ENCODE measurements at places on chromosomes 12 and 14.

GRCh38 chr12:33678221-33678964 lies 238.8 kb upstream of the SYT10 start:
- H3K4me1 ChIP-seq: no peaks in the 10 kb centered on the region
- no peaks in the 10 kb centered on the region for H3K27me3 ChIP-seq
- H3K27ac ChIP-seq: no peak overlapping the region
- no peaks in the 10 kb centered on the region for H3K36me3 ChIP-seq
- DNase-seq: no peak
- H3K4me3 ChIP-seq: no peak overlapping the region

DNA sequence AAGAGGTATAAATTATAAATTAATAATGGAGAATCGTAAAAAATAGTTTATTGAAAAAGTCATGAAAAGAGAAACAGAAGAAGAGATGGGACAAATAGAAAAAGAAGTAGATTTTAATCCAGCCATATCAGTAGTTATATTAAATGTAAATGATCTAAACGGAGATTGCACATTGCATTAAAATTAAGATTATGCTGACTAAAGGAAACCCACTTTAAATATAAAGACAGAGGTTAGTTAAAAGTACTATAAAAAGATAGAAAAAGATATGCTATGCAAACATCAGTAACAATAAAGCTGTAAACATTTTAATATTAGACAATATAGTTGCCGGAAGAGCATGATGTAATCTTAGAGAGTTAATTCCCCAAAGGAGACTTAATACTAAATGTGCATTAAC lies 5.4 kb upstream of the MBIP start:
- H3K4me1 ChIP-seq: peaks cover 3% of the 10 kb centered on the region
- no peak for DNase-seq
- H3K27me3 ChIP-seq: peaks cover 4% of the 10 kb centered on the region
- no peak overlapping the region for H3K27ac ChIP-seq
- no peaks in the 10 kb centered on the region for H3K36me3 ChIP-seq

- H3K4me1 ChIP-seq: no peaks in the 10 kb centered on the region
- no peak overlapping the region for H3K4me3 ChIP-seq
- no peak for DNase-seq
Measured at GRCh38 chr14:93655078-93655750, 133.1 kb downstream of the PRIMA1 start.

DNA sequence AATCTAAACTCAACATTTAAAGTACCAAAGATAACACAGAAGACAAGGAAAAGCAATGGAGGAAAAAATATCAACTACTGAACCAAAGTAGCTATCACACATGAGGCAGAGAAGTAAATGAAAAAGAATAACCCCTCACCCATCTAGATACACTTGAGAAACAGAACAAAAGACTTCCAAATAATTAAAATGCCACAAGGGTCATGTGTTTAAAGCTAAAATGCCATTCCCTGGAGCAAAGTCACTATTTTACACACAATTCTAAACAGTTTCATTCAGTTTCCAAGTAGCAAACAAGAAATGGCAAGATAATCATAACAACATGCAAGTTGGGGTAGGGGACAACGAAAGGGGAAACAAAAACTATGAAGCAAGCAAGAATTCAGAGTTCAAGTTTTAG lies 12.0 kb downstream of the OSBPL8 start:
- no peak overlapping the region for H3K4me3 ChIP-seq
- no peak for DNase-seq
- H3K36me3 ChIP-seq: no peaks in the 10 kb centered on the region

DNA sequence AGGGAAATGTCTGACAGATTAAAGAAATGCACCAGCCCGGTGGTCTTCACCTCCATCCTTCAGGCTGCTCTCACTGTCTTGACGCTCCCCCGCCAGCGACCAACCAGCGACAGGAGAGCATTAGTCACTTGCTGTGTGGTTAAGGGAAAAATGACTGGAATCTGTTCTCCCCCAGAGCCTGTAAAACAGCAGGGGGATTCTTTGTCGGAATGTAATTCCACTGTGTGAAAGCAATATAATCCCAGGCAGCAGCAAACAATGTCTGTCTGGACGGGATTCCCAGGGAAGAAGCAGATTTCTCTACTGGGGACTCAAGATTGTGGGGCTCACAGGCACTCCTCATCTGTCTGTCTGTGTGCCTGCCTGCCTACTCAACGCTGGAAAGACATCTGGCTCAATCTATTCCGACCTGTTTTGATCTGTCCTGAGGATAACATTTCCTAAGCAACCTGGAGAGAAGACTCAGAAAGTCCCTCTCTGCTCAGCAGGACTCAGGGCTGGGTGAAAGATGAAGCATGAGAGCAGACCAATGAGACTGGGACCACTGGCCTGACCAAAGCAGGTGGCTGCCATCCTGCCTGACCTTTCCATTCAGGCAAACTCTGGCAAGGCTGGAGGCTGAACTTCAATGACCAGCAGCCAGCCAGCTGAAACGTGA lies 54.6 kb downstream of the NUAK1 start:
- no peaks in the 10 kb centered on the region for H3K36me3 ChIP-seq
- no peak overlapping the region for H3K4me3 ChIP-seq
- no peak overlapping the region for H3K27ac ChIP-seq
- H3K4me1 ChIP-seq: no peaks in the 10 kb centered on the region
- H3K27me3 ChIP-seq: peaks cover 3% of the 10 kb centered on the region

DNA sequence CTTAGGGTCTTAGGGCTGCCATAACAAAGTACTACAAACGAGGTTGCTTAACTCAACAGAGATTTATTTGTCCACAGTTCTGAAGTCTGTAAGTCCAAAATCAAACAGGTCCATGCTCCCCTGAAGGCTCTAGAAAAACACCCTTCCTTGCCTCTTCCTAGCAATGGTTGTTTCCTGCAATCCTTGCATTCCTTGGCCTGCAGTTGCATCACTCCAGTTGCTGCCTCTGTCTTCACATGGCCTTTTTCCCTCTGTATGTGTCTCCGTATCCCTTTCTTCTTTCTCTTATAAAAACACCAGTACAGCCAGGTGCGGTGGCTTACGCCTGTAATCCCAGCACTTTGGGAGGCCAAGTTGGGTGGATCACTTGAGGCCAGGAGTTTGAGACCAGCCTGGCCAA lies 17.4 kb downstream of the KCNMB4 start:
- H3K4me1 ChIP-seq: no peaks in the 10 kb centered on the region
- H3K27me3 ChIP-seq: no peaks in the 10 kb centered on the region
- no peak overlapping the region for H3K4me3 ChIP-seq
- no peaks in the 10 kb centered on the region for H3K36me3 ChIP-seq

DNA sequence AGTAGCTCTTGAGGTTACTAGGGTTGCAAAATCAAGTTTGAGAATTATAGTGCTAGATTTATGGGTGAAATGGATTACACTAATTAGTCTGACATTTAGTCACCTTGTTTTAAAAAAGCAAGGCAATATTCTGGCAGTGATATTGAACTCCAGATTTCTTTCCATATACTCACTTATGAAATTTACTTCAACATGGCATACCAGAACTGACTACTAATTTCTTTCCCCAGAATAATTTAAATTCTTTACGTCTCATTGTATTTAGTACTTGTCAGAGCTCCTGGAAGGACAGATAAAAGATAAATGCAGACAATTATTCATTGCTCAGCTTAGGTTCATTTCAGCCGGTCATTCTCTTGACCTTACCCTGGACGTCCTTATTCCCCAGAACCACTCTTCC lies 24.3 kb downstream of the EMP1 start:
- no peaks in the 10 kb centered on the region for H3K27me3 ChIP-seq
- DNase-seq: no peak
- no peaks in the 10 kb centered on the region for H3K4me1 ChIP-seq

DNA sequence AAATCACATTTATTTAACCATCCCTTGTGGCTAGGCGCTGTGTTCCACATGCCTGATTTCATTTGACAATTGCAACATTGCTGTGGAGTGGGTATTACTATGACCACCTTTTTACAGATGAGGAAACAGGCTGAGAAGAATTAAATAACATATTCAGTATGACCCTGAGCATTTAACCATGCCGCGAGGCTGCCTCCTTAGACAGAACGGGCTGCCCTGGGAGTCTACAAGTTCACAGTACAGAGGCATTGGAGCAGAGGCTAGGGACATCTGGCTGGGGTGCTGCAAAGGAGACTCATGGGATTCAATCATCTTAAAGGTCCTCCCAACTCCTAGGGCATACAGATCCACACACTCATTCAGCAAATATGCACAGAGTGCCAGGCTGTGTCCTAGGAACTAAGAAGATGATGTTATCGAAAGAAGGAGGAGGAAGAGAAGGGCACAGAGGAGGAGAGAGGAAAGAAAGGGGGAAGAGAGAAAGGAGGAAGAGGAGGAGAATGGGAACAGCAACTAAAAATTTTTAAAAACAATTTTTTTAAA lies 164.7 kb upstream of the CCND2 start:
- H3K4me1 ChIP-seq: peaks cover 10% of the 10 kb centered on the region
- H3K27me3 ChIP-seq: no peaks in the 10 kb centered on the region
- H3K4me3 ChIP-seq: no peak overlapping the region
- no peaks in the 10 kb centered on the region for H3K36me3 ChIP-seq
- no peak overlapping the region for H3K27ac ChIP-seq

All from CD4-positive, alpha-beta T cell (primary cell).